GF-D8 (cell line): ENCODE measurements at places on chromosomes 11 and 22.

- DNase-seq = no peak
Observed at GRCh38 chr11:69075421-69076128, 26.8 kb downstream of the TPCN2 start.

GRCh38 chr11:10777806-10778205 is 26.8 kb downstream of the CTR9 start:
- peak; percentile 16 for DNase-seq

DNA sequence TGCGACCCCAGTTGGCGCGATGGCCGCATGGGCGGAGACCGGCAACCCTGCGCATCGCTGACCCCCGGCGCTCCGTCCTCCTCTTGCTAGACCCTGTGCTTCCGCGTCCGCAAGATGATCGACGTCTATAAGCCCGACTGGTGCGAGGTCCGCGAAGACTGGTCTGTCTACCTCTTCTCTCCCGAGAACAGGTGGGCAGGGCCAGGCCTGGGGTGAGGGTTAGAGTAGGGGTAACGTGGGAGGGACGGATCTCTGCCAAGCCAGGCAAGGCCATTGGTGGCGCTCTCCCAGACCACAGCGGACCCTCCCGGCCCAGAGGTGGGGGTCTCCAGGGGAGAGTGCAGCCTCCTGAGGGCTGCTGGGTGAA is 92.1 kb downstream of the CACNA1I start:
- DNase-seq = no peak

DNA sequence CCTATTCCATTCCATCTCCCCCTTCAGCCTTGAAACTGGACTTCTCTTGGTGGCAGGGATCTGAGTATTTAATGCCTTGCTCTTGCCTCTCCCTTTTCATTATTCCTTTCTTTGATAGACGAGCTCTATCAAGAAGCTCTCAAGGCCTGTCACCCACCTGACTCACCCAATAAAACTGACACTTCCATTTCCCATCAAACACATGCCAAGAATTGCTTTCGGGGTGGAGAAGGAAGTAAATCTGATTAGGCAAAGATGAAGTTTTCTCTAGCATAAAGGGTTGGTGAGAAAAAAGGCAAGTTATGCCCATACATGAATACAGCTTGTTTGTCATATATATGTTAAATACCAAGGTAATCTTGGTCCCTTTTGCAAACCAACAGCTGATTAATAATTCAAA is 34.9 kb upstream of the MYEOV start:
- DNase-seq = no peak

- no peak for DNase-seq
Observed at GRCh38 chr11:129427816-129428406, 52.3 kb downstream of the BARX2 start.

DNA sequence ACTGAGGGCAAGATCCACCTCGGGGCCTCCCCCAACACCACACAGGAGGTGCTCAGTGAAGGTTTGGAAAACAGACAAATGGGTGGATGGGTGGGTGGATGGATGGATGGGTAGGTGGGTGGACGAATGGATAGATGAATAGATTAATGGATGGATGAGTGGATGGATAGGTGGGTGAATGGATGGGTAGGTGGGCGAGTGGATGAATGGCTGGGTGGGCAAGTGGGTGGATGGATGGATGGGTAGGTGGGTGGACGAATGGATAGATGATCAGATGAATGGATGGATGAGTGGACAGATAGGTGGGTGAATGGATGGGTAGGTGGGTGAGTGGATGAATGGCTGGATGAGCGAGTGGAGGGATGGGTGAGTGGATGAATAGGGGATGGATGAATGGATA is 863 bp upstream of the PRR33 start:
- DNase-seq = no peak

- no peak for DNase-seq
Observed at GRCh38 chr22:41140365-41140957, 48.1 kb downstream of the EP300 start.

DNA sequence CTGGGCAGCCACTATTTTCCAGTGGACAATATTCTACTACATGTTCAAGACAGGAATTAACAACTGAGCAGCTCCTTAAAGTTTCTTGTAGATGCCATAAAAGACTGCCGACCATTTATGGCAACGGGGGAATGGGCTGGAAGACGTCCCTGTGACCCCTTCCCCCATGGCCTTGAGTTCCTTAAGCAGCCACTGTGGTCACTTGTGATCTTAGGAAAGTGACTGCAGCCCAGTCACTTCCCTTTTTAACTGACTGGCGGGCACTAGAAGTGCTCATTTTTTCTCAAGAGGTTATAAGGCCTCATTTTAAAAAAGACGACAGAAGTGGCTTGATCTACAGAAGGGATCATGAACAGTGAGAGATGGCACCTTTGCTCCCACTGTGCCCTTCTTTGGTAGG is 153.2 kb upstream of the NARS2 start:
- DNase-seq = no peak

GRCh38 chr11:124581817-124582216 is 12.0 kb downstream of the OR8A1 start:
- no peak for DNase-seq

- DNase-seq = peak; percentile 34
Observed at GRCh38 chr11:73372375-73372993, 3.7 kb upstream of the RELT start.
